Ovary (tissue), 10 donors: ENCODE measurements at places on chromosomes 12 and 14.

GRCh38 chr14:96265383-96266095 is 9.5 kb downstream of the BDKRB1 start:
- no peak for DNase-seq

DNA sequence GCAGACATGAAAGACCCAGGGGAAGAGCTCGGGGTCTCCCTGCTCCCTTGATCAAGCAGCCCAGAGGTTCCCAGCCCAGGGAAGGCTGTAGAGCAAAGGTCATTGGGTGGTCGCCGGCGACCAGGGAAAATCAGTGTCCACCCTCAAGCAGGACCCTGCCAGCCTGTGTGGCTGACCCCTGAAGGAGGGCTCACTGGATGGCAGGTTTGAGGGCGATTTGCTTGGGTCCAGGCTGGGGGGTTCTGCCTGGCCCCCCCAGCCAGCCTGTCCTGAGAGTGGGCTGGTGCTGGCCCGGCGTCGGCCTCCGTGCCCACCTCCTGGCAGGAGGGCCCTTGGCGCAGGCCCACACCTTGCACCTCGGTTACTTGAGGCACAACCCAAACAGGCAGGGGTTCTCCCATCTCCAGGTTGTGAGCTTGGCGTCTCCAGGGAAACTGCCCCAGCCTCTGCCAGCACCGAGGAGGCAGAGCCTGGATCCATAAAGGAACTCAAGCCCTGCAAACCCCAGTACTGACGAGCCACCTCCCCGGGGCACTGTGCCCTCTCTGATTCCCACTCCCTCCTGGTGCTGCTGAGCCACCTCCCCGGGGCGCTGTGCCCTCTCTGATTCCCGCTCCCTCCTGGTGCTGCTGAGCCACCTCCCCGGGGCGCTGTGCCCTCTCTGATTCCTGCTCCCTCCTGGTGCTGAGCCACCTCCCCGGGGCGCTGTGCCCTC is 329.0 kb upstream of the SFSWAP start:
- DNase-seq, result no peak

- no peak for DNase-seq
Measured at GRCh38 chr12:25187781-25188180, 7.2 kb downstream of the DNAI7 start.

DNA sequence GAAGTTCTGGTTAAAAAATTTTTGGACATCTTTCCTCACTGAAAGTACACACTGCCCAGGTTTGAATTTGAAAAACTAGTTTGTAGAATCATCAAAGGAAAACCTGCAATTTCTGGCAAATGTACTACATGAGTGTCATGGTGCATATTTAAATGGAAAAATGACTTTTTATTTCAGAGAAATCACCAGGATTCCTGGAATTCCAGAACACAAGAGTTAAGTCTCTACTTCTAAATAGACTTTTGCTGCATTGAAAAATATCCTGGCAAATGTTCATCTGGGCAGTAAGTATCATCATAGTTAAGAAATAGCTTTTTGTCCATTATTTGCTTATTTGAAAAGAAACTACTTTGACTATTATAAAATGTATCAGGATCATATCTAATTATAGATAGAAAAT is 275.1 kb downstream of the PRKD1 start:
- no peak for DNase-seq

DNA sequence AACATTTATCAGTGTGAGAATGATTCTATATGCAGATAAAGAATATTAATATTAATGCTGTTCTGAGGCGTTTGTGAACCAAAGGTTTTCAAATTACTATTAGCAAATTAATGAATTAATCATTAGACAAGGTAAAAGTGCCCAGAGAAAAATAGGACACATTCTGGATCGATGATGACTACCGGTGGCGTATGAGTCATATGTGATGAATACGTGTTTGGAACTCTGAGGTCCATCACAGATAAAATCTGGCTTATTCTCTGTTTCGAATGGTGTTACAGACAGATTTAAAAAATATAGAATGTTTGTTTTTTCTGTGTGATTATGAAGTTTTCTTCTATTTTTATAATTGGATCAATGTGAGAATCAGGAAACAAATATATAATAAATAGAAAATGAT is 79.2 kb upstream of the RTL1 start:
- no peak for DNase-seq

DNA sequence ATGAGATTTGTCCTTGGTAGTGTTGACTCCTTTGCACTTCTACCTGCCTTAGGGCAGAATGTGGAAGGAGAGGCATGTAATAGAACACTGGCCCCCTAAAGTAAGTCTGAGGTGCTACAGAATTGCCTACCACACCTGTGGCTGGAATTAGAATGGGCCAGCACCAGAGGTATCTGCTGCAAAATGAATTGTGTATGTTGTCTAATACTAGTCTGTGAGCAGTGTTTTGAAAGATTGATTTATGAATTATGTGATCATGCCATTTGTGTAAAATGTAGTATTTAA is 5.7 kb upstream of the STYX start:
- no peak for DNase-seq

DNA sequence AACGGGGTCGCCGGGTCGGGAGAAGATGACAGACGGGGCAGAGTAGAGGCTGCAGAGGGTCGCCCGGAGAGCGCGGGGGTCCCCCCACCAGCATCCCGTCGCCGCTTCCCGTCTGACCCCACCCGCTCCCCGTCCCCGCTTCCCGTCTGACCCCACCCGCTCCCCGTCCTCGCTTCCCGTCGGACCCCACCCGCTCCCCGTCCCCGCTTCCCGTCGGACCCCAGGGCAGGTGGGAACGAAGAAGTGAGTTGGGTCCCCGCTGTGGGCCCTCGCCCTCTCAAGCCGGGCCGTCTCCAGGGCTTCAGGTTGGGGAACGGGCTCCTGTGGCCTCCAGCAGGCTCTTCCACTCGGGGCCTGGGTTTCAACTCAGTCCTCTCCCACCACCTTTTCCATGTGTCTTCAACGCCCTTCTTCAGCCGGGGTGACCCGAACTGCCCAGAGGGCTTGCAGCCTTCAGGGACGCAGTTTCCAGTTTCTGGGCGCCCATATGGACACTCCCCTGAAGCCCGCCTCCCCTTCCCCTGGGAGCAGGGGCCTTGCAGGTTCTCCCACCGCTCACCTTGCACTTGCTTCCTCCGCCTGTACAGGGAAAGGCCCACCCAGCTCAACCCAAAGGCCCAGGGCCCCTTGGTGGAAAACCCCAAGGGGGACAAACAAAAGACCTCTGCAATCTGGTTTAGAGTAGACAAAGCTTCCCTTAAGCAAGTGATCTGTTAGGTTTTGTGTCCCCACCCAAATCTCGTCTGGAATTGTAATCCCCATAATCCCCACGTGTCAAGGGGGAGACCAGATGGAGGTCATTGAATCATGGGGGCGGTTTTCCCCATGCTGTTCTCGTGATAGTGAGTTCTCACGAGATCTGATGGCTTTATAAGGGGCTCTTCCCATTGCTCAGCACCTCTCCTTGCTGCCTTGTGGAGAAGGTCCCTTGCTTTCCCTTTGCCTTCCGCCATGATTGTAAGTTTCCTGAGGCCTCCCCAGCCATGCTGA is 66.5 kb downstream of the TNFAIP2 start:
- no peak for DNase-seq

GRCh38 chr12:68620519-68621471 is 10.1 kb downstream of the RAP1B start:
- DNase-seq, result no peak

DNA sequence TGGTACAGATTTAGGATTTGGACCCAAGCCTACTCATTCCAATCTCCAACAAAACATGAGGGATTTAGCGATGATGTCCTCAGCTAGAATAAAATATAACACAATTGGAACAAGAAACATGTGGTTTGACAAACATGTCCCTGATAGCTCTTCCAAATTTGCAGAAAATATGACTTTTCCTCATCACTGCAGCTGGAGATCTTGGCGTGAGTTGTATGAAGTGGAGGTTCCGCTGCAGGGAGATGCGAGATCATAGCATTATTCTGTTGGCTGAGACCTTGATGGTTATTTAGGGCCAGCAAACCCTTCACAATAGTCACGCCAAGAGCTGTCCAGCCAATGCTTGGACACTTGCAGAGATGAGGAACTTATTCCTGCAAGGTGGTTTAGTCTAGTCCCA is 413.4 kb upstream of the TBX3 start:
- no peak for DNase-seq

- DNase-seq, result no peak
Measured at GRCh38 chr12:89836026-89836425, 127.4 kb upstream of the ATP2B1 start.

GRCh38 chr12:89306827-89307473 is 45.4 kb downstream of the DUSP6 start:
- no peak for DNase-seq

- DNase-seq, result no peak
Measured at GRCh38 chr12:115840159-115840558, 437.3 kb downstream of the MED13L start.

DNA sequence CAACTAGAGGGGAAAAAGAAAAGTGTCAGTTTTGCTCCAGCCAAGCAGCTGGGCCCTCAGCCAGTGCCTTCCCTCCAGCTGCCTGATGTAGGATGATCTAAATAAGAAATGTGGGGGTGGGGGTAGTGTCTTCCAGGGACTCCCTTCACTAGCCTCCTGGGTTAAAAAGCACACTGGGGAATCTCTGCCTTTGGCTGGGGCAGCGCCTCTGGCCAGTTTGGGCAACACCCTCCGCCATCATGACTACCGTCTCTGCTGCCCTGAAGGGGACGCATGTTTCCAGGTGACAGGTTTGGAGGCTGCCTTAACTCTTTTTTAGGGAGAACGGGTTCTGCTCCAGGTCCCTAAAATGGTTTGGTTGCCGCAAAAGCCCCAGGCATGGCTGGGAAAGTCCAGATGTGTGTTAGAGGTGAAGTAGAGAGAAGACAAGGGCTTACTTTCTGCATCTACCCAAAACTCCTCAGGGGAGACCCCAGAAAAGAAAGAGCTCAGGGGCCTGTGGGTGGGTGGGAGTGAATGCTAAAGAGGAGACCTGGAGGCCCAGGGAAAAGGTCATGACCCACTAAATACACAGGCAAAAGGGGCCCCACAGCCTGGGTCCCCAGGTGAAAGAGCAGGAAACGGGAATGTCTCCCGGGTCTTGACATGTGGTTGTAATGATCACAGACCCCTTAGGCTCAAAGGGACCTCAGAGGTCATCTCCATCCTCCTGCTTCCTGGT is 132.8 kb upstream of the CCND2 start:
- DNase-seq, result no peak

- no peak for DNase-seq
Measured at GRCh38 chr12:131701705-131702572, 9.0 kb upstream of the SFSWAP start.

DNA sequence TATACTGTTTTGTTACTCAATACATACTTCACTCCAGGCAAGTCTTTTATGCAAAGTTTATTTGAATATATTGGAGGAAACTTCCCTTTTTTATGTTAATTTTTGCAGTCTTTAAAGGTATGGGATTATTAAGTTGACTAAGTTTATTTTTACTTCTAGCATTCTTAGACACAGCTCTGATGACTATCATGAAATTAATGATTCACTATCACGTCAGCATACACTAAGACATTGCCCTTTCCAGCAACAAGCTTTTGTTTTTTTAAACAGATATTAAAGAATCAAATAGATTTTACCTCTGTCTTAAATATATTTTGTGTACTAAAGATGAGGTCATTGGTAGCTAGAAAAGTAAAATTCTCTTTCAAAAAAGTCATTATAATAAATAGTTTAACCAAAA is 52.1 kb downstream of the DERA start:
- no peak for DNase-seq

DNA sequence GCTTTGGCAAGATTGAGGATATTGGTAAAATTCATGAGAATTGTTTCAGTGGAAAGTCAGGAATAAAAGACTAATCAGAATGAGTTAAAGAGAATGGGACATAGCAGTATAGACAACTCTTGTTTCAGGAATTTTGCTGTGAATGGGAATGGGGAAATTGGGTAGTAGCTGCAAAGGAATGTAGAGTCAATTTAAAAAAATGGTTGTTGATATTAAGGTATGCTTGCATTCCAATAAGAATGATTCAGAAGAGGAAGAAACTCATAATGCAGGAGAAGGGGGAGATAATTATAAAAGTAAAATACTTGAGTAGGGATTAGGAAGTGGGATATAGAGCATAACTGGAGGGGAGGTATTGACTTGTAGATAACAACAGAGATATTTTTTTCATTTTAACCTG is 40.7 kb downstream of the MNAT1 start:
- no peak for DNase-seq

- no peak for DNase-seq
Measured at GRCh38 chr14:105197211-105197641, 16.1 kb upstream of the NUDT14 start.

DNA sequence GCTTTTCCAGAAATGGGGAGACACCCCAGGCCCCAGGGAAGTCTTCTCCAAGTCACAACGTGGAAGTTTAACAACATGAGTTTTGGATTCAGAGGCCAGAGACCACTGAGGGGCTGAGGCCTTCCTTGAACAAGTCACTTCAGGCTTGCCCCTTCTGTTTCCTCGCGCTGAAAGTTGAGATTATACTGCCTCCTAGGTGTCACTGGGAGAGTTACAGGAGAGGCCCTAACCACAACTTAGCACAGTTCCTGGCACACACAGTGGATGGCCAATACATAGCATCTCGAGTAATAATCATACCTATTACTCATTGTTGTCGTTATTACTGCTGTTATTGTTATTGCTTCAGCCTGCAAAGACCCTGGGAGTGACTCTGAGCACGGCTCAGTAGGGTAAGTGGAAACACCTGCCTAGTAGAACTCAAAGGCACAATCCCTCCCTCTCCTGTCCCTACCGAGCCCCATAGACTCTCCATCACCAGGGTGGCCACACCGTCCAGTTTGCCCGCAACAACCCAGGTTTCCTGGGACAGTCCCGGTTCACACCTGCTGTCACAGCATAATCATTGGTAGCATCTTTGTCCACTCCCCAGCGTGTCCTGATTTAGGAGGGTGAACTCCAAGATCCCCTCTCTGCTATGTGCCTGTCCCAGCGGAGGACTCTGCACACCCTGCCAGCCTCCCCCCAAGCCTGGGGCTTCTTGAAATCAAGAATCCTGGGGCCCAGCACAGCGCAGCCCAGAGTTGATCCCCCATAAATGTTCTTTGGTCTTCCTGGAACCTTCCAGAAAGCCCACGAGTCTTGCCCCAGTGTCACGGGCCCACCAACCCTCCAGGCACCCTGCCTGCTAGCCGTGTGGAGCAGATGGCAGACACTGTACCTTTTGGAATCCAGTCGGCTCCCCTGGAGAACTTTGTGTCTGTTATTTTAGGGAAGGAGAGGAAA is 85.0 kb downstream of the SYNE3 start:
- no peak for DNase-seq

- no peak for DNase-seq
Measured at GRCh38 chr14:24074625-24075484, 3.5 kb downstream of the CPNE6 start.

GRCh38 chr12:123895451-123895850 is 77.2 kb downstream of the CCDC92 start:
- no peak for DNase-seq

GRCh38 chr12:67710582-67710981 is 62.0 kb downstream of the DYRK2 start:
- DNase-seq, result no peak

DNA sequence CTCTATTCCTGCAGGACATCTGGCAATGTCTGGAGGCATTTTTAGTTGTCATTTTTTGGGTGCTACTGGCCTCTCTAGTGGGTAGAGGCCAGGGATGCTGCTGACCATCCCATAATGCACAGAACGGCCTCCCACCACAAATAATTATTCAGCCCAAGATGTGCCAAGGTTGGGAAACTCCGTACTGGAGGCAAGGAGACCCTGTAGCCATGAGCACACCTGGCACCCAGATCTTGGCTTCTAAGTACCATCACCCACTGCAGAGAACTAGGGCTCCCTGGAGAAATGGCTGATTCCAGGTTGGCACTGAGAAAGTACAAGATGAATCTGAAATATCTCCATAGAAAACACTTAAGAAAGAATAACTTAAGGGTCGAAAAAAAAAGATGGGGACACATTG is 81.7 kb downstream of the RBM19 start:
- no peak for DNase-seq

- no peak for DNase-seq
Measured at GRCh38 chr12:72747111-72747849, 475.1 kb downstream of the TRHDE start.
